NCI-H774 (cell line): ENCODE measurements at places on chromosomes 3 and 15.

DNA sequence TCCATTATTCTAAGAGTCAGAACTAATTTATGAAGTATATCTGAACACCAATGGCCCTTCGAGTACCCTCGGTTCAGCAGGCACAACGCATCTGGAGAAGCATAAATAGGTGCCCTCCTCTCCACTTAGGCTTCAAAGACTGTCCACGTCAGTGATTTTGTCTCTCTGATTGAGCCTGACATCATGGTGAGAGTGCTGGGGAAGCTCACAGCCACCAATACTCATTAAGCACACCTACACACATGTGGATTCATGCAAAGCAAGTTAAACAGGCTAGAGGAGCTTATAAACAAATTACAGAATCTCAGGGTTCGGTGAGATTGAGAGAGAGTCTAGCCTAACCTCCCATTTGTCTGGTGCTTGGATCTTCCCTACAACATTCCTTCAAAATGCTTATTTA lies 3.6 kb downstream of the CLDN1 start:
- no peak for DNase-seq

DNA sequence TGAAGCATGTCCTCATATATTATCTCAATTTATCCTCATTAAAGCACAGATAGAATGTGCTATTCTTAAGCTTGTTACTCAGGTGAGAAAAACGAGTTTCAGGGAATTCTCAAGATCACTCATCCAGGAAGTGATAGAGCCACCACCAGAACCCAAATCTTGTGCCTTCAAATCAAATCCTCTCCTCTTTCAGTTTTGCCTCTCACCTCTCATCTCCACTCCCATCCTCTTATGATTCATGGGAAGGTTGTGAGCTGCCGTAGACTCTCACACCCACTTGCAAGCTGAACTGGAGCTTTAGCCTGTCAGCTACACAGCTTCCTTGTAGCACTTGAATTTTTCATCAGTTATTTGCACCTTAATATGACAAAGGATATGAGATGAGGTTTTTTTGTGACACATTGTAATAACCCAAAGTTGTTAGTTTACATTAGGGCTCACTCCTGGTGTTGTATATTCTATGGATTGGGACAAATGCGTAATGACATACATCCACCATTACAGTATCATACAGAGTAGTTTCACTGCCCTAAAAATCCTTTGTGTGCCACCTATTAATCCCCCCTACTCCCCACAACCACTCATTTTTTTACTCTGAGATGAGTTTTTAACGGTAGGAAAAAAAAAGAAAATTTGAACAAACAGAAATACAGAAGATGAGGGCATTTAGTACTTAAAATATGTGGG lies 25.7 kb downstream of the GPR15 start:
- DNase-seq = no peak

GRCh38 chr3:155233213-155233612 lies 60.3 kb downstream of the STRIT1 start:
- DNase-seq = peak; percentile 42

DNA sequence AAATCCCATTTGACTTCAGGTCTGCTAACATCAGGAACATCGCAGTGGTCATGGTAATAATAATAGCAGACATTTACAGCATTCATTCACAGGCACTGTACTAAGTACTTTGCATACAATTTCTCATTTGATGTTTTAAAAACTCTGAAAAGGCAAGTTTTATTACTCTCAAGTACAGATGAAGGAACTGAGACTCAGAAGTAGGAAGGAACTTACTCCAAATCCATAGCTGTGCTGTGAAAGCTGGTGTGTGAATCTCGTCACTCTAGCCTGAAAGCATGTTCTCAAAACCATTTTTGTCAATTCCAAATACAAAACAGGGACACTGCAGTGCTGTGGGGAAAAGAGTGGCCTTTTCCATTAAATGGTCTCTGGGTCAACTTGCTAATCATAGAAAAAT lies 179.9 kb downstream of the FAM43A start:
- no peak for DNase-seq

- DNase-seq = no peak
Measured at GRCh38 chr3:63364495-63364894, 86.4 kb downstream of the SYNPR start.

GRCh38 chr3:61132062-61132461 lies 119.2 kb downstream of the FHIT start:
- no peak for DNase-seq

DNA sequence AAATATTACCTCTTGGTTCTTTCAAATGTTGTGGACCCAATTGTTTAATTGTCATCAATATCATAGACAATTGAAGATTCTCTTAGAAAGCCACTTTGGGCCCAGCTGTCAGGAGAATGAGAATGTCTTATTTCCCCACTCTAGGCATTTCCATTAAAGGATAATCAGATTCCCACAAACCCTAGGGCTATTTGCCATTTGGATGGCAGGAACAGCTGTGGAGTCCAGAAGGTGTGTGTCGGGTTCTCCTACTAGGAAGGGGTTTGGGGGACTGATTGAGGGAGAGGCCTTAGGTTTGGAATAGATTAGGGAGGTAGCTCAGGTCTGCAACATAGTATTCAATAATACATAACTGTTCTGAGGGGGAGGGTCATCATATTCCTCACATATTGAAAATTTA lies 35.2 kb upstream of the PLSCR5 start:
- no peak for DNase-seq

DNA sequence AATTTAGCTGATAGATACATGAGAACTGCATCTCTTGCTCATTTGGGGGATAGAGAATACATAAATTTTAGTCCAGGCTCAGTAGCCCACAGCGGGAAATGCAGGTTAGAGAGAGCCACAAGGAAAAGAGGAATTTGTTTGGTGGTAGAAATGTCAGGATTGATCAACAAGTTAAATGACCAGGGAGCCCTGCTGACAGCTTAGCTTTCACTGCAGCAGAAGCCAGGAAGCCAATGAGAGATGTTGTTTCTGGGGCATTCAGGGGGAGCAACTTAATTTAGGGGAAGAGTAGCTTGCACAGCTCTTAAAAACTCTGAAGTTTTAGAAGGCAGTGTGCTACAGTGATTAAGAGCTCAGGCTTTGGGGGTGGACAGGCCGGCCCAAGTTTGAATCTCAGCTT lies 22.7 kb downstream of the ARHGEF26 start:
- no peak for DNase-seq

DNA sequence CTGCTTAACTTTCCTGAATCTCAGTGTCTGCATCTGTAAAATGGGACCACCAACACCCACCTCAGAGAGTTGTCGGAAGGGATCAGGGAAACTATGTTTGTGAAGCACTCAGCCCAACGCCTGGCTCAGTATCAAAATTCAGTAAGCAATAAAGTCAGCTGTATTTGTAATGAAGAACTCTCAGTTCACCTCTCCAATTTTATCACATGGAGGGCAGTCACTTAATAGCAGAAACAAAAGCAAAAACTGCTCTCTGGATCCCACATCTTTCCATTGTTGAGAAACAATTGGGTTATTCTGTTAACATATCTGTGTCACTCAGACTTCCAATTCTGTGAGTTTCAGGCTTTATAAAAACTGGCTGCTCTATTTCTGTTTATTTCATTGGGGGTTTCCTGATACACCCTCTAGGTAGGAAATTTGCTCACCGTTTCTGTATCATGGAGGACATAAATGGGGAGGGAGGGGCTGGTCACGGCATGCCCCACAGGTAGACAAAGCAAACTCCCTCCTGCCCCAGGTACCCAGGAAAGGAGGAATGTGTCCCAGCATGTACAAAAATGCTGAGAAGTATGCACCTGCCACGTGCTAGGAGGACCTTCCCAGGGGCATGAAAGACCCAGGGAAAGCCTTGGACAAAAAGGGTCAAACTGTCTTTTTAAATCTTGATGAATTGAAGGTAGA lies 81.4 kb upstream of the LMOD3 start:
- DNase-seq = no peak

GRCh38 chr3:62209101-62209500 lies 164.2 kb downstream of the FEZF2 start:
- no peak for DNase-seq

GRCh38 chr3:134793562-134793961 lies 1.5 kb upstream of the EPHB1 start:
- DNase-seq = no peak

- no peak for DNase-seq
Measured at GRCh38 chr3:164393171-164393570, 685.1 kb downstream of the SI start.

DNA sequence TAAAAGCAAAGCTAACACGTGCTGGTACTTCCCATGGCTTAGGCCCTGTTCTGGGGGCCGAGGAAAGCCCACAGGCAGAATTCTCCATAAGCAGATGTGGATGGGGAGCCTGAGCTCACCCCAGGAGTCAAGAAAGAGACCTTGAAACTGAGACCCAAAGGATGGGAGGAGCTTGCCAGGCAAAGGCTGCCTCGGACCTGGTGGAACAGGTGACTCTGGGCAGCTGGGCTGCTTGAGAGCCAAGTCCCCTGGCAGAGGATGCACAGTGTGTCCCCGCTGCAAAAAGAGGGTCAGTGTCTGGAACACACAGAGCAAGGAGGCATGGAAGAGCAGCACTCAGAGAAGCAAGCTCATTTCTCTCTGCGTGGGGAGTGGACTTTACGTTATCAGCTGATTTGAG lies 528.7 kb downstream of the GABRG3 start:
- DNase-seq = no peak

- no peak for DNase-seq
Measured at GRCh38 chr3:186162221-186162620, 53.3 kb upstream of the ETV5 start.

- no peak for DNase-seq
Measured at GRCh38 chr3:73827725-73828211, 203.0 kb upstream of the PDZRN3 start.

DNA sequence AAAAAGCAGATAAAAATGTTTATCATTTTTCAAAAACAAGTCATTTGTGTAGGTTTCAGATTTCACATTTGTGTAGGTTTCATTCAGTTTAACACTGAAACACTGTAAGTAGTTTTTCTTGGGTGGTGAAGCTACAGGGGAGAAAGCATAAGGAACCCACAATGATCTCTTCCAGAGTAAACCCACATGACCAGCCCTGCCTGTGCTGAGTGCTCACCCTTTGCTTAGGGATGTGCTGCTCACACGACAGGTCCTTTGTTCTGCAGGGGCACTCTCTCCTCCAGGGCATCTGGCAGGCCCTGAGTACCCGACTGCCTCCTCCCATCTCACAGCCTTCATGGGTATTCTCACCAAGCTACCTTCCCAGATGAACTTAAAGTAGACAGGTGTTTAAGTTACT lies 28.9 kb downstream of the ZXDC start:
- DNase-seq = no peak

DNA sequence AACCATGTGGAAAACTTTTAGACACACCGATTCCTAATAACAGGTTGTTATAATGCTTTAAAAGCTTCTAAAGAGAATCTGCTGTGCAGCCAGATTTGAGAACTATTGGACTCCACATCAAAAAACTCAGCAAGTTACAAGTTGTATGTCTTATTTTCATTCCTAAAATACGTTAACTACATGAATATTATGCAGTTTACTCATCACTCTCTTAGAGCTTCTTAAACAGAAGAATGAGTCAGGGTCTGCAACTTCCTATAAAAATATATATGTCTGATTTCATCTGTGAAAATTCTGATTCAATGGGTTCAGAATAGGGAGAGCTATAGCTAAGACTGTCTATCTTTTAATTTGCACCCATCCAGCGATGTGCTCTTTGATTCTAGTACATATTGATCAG lies 244.2 kb upstream of the EPHA3 start:
- DNase-seq = no peak

DNA sequence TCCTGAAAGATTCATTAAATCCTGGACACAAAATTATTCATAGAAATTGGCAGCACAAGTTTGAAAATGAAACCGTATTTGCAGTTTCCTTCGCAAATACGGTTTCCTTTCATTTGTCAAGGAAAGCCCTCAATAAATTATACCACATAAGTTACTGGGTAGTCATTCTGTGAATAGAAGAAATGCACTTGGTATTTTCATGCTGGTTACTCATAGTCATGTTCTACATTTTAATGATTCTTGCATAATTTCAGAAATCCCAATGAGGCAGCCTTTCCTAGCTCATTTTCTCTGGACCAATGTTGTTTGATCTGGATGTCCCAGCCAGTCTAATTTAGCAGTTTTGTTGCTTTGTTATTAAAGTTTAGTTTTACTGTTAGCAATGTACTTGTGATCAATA lies 43.2 kb downstream of the MINAR1 start:
- no peak for DNase-seq

- no peak for DNase-seq
Measured at GRCh38 chr15:44729408-44730127, 6.8 kb upstream of the TRIM69 start.

DNA sequence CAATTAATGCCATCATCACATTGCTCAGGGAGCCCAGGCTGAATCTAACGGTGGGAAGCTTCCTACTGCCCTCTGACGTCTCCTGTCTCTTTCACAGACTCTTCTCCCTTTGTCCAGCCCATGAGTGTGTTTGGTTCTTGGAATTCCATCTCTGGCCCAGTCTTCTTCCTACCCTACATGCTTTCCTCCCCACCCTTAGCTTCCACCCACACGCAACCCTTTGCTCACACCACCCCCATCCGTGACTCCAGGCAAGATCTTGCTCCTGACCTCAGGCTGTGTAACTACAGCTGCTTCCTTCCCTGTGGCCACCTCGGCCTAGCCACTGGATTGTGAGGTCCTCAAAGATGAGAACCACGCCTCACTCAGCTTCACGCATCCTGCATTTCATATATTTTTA lies 72.3 kb upstream of the THBS1 start:
- DNase-seq = no peak

- DNase-seq = no peak
Measured at GRCh38 chr3:122314228-122314876, 10.7 kb upstream of the CSTA start.

- DNase-seq = peak; percentile 29
Measured at GRCh38 chr15:57220205-57220604, 156.1 kb upstream of the CGNL1 start.

DNA sequence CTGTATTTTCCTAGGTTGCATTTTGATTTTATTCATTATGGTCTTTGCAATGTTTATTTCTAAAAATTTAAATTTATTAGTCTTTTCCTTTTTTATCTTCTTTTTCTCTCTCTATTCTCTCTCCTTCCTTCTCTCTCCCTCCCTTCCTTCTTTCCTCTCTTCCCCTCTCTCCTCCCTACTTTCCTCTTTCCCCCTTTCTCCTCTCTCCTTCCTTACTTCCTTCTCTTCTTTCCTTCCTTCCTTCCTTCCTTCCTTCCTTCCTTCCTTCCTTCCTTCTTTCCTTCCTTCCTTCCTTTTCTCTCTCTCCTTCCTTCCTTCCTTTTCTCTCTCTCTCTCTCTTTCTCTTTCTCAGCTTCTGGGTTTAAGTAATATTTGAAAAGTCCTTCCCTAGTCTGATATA lies 72.8 kb upstream of the RASGRF1 start:
- no peak for DNase-seq

DNA sequence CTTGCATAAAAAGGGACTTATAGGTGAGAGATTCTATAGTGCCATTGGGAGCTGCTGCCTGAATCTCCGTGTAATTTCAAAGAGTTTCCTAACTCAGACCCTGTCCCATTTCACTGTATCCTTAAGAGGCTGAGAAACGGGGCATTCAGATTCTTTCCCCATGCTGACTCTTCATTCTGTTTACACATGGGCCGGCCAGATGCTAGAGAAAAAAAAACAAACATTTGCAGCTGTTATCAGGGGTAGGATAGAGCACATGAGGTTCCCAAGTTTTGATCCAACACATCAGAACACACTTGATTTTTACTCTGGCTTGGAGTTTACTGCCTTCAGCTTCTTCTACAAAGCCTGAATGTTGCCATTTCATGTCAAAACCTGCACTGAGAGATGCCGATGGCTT lies 215.9 kb upstream of the TPRG1 start:
- no peak for DNase-seq

GRCh38 chr3:194472290-194472920 lies 14.4 kb downstream of the ATP13A3 start:
- peak; percentile 82 for DNase-seq

GRCh38 chr3:33665294-33665693 lies 52.8 kb downstream of the CLASP2 start:
- DNase-seq = no peak

- no peak for DNase-seq
Measured at GRCh38 chr3:32945136-32945535, 6.3 kb upstream of the CCR4 start.
